ENCODE measurements at places on chromosomes 16 and 17.

DNA sequence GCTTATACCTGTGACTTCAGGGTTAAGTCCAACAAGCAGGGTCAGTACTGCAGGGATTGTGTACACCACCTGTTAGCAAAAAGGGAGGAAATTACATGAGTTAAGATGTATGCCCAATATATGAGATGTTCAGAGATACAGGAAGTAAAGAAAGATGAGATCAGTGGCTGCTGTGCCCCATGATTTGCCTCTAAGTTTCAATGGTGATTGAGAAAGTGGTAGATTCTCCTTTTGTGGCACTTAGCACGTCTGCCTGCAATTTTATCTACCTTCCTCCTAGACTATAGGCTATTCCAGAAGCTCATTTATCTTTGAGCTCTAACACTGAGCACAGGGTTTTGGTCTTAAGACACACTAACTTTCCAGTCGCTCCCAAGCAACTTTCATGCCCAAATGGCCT is 3.6 kb downstream of the TMEM220 start:
- H3K4me3 ChIP-seq, result no peak overlapping the region
- no peaks in the 10 kb centered on the region for H3K36me3 ChIP-seq
- peaks cover 11% of the 10 kb centered on the region for H3K4me1 ChIP-seq
- DNase-seq, result no peak
- peaks cover 23% of the 10 kb centered on the region for H3K27me3 ChIP-seq

DNA sequence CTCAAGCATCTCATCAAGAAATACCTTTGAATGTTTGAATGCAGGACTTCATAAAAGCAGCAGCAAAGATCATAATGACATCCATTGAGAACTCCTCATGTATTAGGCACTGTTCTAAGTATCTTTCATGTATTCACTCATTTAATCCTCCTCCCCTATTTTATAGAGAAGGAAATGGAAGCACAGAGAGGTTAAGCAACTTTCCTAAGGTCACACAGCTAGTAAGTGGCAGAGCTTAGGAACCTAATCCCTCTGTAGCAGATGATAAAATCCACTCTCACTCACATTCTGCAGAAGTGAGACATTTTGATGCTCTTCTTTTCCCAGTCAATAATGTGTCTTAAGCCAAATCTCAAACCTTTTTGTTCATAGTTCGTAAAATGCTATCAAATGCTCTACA is 350.8 kb upstream of the C16orf82 start:
- DNase-seq, result no peak
- H3K36me3 ChIP-seq, result no peaks in the 10 kb centered on the region
- H3K27me3 ChIP-seq, result no peaks in the 10 kb centered on the region
- no peak overlapping the region for H3K4me3 ChIP-seq
- H3K4me1 ChIP-seq, result no peaks in the 10 kb centered on the region

GRCh38 chr16:24854607-24855171 is 8.9 kb downstream of the SLC5A11 start:
- peaks cover 23% of the 10 kb centered on the region for H3K27me3 ChIP-seq
- DNase-seq, result no peak
- peaks cover 3% of the 10 kb centered on the region for H3K36me3 ChIP-seq
- H3K4me1 ChIP-seq, result no peaks in the 10 kb centered on the region
- no peak overlapping the region for H3K4me3 ChIP-seq

- no peaks in the 10 kb centered on the region for H3K27me3 ChIP-seq
- H3K27ac ChIP-seq, result peak overlapping the region; percentile 62
- no peak overlapping the region for H3K4me3 ChIP-seq
- DNase-seq, result no peak
- peaks cover 7% of the 10 kb centered on the region for H3K36me3 ChIP-seq
Observed at GRCh38 chr17:76200354-76200753, 39.9 kb downstream of the RNF157 start.

GRCh38 chr17:7437950-7438614 is 1.2 kb upstream of the FGF11 start:
- peaks cover 41% of the 10 kb centered on the region for H3K4me1 ChIP-seq
- no peak for DNase-seq
- peak overlapping the region; percentile 16 for H3K27ac ChIP-seq
- peak overlapping the region; percentile 60 for H3K4me3 ChIP-seq

DNA sequence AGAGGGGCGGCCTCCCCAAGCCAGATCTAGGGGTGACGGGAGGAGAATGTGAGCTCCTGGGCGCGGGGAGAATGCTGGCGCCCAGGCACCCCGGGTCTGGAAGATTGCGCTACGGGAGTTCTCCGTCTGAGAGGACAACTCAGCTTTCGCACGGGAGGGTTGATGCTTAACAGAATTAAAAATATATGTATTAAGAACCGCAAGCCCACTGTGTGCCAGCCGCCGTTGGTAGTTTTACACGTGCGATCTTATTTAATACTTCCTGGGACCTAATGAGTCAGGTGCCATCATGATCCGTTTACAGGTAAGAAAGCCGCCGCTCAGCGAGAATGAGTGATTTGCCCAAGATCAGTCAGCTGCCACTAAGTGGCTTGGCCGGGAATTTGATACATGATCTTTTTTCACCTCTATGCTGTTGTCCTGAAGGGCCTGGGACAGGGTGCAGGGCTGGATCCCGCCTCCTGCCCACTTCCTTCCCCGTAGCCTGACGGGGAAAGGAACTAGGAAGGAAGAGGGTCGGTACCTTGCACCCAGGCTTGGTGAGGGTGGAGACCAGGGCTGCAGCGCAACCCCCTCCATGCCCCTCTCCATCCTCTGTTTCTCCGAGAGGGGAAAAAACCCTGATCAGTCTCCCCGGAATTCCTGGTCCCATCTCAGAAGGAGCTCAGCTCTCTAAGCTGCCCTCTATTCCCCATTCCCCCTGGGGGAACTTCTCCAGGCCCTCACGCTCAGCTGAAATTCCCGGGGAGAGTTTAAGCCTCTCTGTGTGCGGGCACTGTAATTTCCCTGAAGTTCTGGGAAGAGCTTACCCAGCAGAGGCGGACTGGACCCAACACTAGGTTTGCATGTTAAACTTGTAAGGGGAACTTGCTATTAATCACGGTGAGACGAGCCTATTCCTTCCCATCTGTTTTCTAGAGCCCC is 983 bp downstream of the VAT1L start:
- no peak overlapping the region for H3K27ac ChIP-seq
- H3K36me3 ChIP-seq, result no peaks in the 10 kb centered on the region
- DNase-seq, result no peak
- H3K27me3 ChIP-seq, result peaks cover 81% of the 10 kb centered on the region
- peaks cover 8% of the 10 kb centered on the region for H3K4me1 ChIP-seq
- peak overlapping the region; percentile 83 for H3K4me3 ChIP-seq

GRCh38 chr16:73306901-73307413 is 259.0 kb upstream of the ZFHX3 start:
- no peaks in the 10 kb centered on the region for H3K4me1 ChIP-seq
- H3K4me3 ChIP-seq, result no peak overlapping the region
- no peak for DNase-seq
- H3K36me3 ChIP-seq, result no peaks in the 10 kb centered on the region

GRCh38 chr16:62424206-62424605 is 388.0 kb upstream of the CDH8 start:
- no peak overlapping the region for H3K27ac ChIP-seq
- no peaks in the 10 kb centered on the region for H3K27me3 ChIP-seq
- no peak for DNase-seq

DNA sequence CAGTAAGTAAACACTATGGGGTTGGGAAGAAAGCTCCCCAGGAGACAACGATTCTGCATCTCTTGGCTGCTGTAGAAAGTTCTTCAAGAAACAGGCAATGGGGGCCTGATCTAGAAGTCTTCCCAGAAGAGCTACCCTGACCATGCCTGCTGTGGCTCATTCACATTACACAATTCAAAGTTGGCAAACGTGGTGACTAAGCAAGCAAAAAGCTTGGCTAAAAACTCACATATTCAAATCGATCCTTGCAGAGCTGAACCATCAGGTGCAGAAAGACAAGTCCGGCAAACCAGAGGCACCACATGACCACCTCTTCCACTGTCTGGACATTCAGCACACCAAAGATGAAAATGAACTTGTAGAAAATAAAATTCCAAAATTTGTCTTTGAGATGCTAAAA is 16.1 kb downstream of the AMFR start:
- H3K4me3 ChIP-seq, result no peak overlapping the region
- no peaks in the 10 kb centered on the region for H3K27me3 ChIP-seq
- H3K27ac ChIP-seq, result no peak overlapping the region
- DNase-seq, result no peak
- H3K36me3 ChIP-seq, result peaks cover 59% of the 10 kb centered on the region

GRCh38 chr17:62825182-62825581 is 17.1 kb upstream of the MARCHF10 start:
- H3K4me3 ChIP-seq, result no peak overlapping the region
- H3K27ac ChIP-seq, result no peak overlapping the region
- no peaks in the 10 kb centered on the region for H3K36me3 ChIP-seq
- H3K4me1 ChIP-seq, result no peaks in the 10 kb centered on the region
- DNase-seq, result no peak

DNA sequence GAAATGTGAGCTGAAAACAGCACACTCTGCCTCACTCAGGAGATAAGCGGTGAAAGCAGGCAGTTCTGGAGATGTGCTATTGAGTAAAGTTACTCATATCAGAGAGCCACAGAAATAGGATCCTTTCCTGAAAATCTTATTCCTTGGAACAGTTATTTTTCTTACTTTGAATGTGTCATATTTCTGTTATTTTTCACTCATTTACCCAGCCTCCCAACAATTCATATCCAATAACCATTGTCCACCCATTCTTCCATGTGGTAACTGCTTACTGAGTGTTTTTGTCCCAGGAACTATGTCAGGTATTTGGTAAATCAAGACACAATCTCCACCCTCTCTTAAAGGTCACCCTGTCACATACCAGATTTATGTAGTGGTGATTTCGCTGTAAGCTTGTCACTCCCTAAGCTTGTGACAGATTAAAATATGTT is 144.9 kb downstream of the PARN start:
- no peak for DNase-seq
- H3K27me3 ChIP-seq, result no peaks in the 10 kb centered on the region
- H3K4me1 ChIP-seq, result peaks cover 3% of the 10 kb centered on the region

- DNase-seq, result no peak
- H3K4me3 ChIP-seq, result no peak overlapping the region
- H3K4me1 ChIP-seq, result peaks cover 25% of the 10 kb centered on the region
- no peak overlapping the region for H3K27ac ChIP-seq
- peaks cover 32% of the 10 kb centered on the region for H3K36me3 ChIP-seq
Observed at GRCh38 chr16:87740441-87740840, 25.3 kb downstream of the KLHDC4 start.

DNA sequence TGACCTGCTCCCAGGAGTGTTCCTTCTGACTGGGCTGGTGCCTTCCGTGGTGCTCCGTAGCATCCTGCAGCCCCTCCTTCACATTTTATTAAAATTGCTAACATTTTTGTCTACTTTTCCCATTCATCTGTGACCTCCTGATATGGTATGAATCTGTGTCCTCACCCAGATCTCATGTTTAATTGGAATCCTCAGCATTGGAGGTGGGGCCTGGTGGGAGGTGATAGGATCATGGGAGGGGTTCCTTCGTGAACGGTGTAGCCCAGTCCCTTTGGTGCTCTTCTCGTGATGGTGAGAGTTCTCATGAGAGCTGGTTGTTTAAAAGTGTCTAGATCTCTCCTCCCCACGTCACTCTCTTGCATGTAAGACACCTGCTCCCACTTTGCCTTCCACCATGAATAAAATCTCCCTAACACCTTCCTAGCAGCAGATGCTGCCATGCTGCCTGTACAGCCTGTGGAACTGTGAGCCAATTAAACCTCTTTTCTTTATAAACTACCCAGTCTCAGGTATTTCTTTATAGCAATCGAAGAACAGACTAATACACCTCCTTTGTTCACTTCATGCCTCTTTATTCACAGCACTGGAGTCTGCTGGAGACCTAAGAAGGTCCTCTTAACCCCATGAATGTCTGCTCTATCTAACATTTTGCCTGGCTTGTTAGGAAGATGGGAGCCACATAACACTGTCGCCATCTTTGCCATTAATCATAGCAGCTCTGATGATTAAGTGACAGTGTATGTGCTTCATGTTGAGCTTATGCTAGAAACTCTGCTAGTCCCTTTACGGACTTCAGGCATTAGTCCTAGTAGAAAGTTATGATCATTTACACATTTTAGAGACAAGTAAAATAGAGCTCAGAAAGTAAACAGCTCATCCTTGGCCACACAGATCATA is 377.7 kb upstream of the MAF start:
- H3K4me3 ChIP-seq, result no peak overlapping the region
- H3K4me1 ChIP-seq, result no peaks in the 10 kb centered on the region
- no peak for DNase-seq
- H3K27me3 ChIP-seq, result peaks cover 16% of the 10 kb centered on the region

GRCh38 chr17:71922439-71922838 is 198.4 kb upstream of the SOX9 start:
- H3K4me1 ChIP-seq, result no peaks in the 10 kb centered on the region
- H3K27ac ChIP-seq, result peak overlapping the region; percentile 50
- no peaks in the 10 kb centered on the region for H3K27me3 ChIP-seq
- DNase-seq, result no peak

DNA sequence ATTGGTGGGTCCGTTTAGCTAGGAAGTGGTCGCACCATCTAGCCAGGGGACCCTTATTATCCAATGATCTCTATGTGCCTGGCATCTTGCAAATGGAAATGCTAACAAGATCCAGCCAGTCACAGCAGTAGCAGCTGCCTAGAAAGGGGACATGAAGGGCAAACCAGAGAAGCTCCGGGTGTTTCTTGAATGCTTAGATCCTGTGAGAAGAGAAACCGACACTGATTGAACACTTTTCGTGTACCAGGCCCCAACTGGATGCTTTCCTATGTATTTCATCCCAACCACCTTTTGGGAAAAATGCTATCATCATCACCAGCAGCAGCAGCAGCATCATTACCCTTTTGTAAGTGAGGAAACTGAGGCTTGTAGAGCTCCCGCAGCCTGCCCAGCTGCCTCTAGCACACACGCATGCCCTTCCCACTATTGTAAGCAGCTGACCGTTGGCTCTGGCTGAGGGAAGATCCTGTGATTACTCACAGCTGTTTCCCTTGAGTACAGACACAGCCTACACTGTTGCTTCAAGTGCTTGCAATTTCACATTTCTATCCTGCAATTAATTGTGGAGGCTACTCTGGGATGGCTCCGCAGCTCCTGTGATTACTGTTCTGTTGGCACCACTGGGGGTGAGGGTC is 180.7 kb upstream of the CACNG5 start:
- H3K27ac ChIP-seq, result no peak overlapping the region
- no peak for DNase-seq
- no peaks in the 10 kb centered on the region for H3K4me1 ChIP-seq
- no peaks in the 10 kb centered on the region for H3K27me3 ChIP-seq
- no peaks in the 10 kb centered on the region for H3K36me3 ChIP-seq

GRCh38 chr16:28491230-28491969 is 474 bp downstream of the CLN3 start:
- DNase-seq, result no peak
- H3K27ac ChIP-seq, result peak overlapping the region; percentile 99
- peaks cover 64% of the 10 kb centered on the region for H3K4me1 ChIP-seq
- H3K4me3 ChIP-seq, result peak overlapping the region; percentile 91
- peaks cover 39% of the 10 kb centered on the region for H3K36me3 ChIP-seq

DNA sequence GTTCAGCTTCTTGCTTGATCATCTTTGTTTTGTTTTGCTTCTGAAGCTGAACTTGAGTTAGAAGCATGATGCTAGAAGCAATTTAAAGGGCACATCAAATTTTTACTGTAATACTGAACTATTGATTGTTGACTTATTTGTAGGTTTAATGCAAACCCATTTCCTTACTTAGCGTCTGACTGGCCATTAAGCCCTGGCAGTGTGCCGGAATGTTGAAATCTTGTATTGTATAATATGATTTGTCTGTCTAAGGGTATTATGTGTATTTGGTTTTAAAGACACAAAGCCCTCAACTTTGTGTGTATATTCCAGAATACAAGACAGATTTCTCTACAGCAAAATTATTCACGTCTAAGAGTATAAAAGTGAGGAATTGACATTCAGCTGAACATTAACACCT is 39.7 kb downstream of the NUP93 start:
- H3K4me3 ChIP-seq, result no peak overlapping the region
- H3K36me3 ChIP-seq, result no peaks in the 10 kb centered on the region
- no peak overlapping the region for H3K27ac ChIP-seq
- peaks cover 28% of the 10 kb centered on the region for H3K4me1 ChIP-seq
- H3K27me3 ChIP-seq, result no peaks in the 10 kb centered on the region
